ENCODE measurements at places on chromosomes 5 and 9. TPM values are rescaled to one million over a fixed set of nuclear protein-coding genes. Genes with fewer than 3 reads are reported as not detected.
A peak's percentile ranks its signal among the peaks of the same experiment; 100 is the strongest.

Gene FLT4
- 35.5 TPM for total RNA-seq

Gene POLR3G
- not detected for total RNA-seq

Gene NIPAL4
- total RNA-seq, result not detected

Gene DOLPP1
- 1.0 TPM for total RNA-seq

Gene LHX6
- 20.2 TPM for total RNA-seq

DNA sequence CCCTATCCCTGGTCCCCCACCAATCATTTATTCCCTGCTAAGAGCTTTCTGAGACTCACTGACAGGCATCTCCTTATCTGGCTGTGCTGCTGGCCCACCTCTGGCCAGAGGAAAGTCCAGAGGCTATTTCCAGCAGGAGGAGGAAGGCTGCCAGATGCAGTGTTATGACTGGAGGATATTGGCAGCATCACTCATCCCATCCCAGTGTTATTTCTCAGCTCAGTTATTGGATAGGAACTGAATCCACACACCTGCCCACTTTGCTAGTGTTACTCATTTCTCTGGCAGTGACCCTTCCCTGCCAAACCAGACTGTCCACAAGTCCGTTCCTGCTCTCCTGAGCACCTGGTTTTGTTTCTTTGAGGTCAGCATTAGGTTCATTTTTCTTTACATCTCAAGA lies 228.2 kb downstream of the GRIA1 start:
- H3K27ac ChIP-seq, result no peak overlapping the region
- no peak for DNase-seq
- no peaks in the 10 kb centered on the region for H3K27me3 ChIP-seq

DNA sequence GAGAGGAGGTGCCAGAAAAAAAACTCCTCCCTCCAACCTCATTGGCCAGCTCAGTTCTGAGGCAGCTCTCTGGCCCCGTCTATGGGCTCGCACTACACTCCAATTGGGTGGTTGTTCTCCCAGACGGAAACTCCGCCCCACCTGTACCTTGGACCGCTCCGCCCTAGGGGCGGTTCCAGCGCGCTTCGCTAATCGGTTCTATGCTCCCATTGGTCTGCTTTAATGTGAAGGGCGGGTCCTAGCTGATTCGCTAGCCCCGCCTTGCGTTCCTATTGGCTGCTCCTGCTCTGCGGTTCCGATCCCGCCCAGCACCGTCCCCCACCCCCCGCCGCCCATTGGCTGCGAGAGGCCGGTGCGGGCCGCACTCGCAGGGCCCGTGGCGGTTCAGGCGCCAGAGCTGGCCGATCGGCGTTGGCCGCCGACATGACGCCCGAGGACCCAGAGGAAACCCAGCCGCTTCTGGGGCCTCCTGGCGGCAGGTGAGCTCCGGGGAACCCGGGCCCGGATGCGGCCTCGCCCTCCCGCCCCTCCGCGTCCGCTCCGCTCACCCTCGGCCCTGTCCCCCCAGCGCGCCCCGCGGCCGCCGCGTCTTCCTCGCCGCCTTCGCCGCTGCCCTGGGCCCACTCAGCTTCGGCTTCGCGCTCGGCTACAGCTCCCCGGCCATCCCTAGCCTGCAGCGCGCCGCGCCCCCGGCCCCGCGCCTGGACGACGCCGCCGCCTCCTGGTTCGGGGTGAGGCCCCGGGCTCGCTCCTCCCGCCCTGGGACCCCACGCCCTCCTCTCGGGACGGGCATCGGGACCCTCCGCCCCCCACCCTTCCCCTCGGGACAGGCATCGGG lies at the start of gene SLC2A8:
TSS of gene SLC2A8 (plus strand) at position 362 of the 838 bp plus-strand sequence. CDS start at position 424, 62 bp downstream.
- H3K27ac ChIP-seq, result peak within 1 kb of the TSS; percentile 92
- no peaks in the 10 kb centered on the region for H3K27me3 ChIP-seq
- DNase-seq, result peak; percentile 99
- no peaks in the 10 kb centered on the region for H3K36me3 ChIP-seq
- peaks cover 11% of the 10 kb centered on the region for H3K4me1 ChIP-seq
- H3K4me3 ChIP-seq, result peak within 1 kb of the TSS; percentile 74

DNA sequence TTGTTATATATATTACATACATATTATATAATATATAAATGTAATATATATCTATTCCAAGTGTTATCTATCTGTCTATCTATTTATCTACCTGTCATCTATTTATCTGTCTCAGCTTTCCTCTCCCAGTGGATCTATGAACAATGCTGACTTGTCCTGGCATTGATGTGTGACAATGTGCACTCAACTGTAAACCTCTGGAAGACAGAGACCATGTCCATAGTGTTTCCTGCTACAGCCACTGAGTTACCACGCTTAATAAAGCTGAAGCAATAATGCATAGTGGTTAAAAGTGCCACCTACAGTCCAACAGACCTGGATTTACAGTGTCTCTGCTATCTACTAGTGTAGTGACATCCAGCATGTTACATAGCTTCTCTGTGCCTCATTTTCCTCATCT lies 57.2 kb upstream of the TMED7 start:
- H3K27me3 ChIP-seq, result no peaks in the 10 kb centered on the region
- H3K4me1 ChIP-seq, result no peaks in the 10 kb centered on the region
- H3K27ac ChIP-seq, result no peak overlapping the region

GRCh38 chr5:60148366-60148765 lies 254.8 kb upstream of the PDE4D start:
- H3K4me3 ChIP-seq, result no peak overlapping the region
- no peak overlapping the region for H3K27ac ChIP-seq
- no peaks in the 10 kb centered on the region for H3K36me3 ChIP-seq
- H3K4me1 ChIP-seq, result no peaks in the 10 kb centered on the region
- no peak for DNase-seq

- DNase-seq, result no peak
- H3K27ac ChIP-seq, result no peak overlapping the region
- no peaks in the 10 kb centered on the region for H3K27me3 ChIP-seq
- no peak overlapping the region for H3K4me3 ChIP-seq
Measured at GRCh38 chr5:113343343-113343742, 91.4 kb downstream of the TSSK1B start.

DNA sequence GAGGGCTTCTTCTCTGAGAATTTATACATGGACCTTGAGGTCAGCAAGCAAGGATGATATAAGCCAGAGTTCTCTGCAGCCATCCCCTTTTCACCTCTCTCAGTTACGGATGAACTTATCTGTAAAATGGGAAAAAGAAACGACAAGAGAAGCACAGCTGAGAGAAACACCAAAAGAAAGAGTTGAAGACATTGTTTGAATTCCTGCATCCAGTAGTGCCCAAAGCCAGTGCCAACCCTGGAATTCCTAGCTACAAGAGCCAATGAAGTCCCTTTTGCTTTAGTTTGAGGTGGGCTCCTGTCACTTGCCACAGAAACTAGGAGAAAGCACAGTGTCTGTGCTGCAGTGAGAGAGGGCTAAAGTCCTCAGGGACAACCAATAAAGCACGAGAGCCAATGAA lies 6.6 kb upstream of the MOB3B start:
- no peaks in the 10 kb centered on the region for H3K27me3 ChIP-seq
- peaks cover 12% of the 10 kb centered on the region for H3K4me1 ChIP-seq
- peak overlapping the region; percentile 81 for H3K27ac ChIP-seq
- no peak for DNase-seq
- H3K36me3 ChIP-seq, result no peaks in the 10 kb centered on the region
- no peak overlapping the region for H3K4me3 ChIP-seq

DNA sequence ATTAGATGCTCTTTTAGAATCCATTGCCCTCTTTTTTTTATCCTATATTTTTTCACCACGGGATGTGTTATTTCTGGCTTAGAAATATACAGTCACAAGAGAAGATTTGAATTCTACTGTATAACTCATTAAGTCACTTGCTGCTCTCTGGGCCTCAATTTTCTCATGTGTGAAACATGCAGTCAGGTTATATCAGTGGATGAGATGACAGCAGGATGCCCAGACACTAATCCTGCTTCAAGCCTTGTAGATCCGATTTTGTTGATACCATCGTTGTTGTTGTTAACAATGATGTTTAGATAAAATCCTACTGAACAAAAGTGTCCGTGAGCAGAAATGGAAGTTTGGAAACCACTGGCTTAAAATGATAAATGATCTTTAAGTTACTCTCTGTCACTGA lies 421.9 kb upstream of the DMAC1 start:
- H3K27me3 ChIP-seq, result no peaks in the 10 kb centered on the region
- H3K27ac ChIP-seq, result no peak overlapping the region
- H3K4me1 ChIP-seq, result no peaks in the 10 kb centered on the region
- no peak overlapping the region for H3K4me3 ChIP-seq
- no peak for DNase-seq

- no peaks in the 10 kb centered on the region for H3K36me3 ChIP-seq
- H3K4me3 ChIP-seq, result no peak overlapping the region
- no peaks in the 10 kb centered on the region for H3K27me3 ChIP-seq
Measured at GRCh38 chr5:110925398-110925797, 146.1 kb upstream of the TSLP start.

- H3K4me1 ChIP-seq, result no peaks in the 10 kb centered on the region
- H3K36me3 ChIP-seq, result no peaks in the 10 kb centered on the region
- H3K4me3 ChIP-seq, result no peak overlapping the region
- H3K27me3 ChIP-seq, result no peaks in the 10 kb centered on the region
- DNase-seq, result no peak
Measured at GRCh38 chr5:33244441-33245150, 196.2 kb upstream of the TARS1 start.

DNA sequence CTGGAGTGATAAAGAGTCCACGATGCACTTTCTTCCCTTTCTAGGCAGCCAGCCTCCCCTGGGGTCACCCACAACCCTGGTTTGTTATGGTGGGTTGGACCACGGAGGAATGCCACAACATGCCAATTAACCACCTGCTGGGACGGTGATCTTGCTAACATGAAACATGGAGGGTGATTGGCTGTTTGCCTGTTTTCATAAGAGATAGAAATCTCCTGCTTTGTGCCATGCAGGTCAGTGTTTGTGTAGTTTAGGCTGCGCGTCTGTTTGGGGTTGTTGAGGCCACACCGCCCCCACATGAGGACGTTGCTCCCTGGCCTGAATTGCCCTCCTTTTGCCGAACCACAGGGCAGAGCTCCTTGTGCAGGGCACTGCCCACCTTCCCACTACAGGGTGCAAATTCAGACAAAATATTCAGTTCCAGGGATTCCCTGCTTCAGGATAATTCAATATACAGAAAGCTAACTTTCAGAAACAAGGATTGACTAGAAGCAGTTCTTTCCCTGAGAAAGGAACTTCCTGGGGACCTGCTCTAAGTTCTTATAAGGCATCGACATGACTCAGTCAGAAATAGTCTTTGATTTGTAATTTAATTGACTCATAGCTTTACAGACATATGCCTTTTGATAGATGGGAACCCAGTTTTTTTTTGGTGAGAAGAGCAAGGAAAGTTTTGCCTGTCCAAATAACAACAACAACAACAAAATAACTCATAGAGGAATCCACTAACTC lies 427.6 kb downstream of the GADD45G start:
- no peak for DNase-seq
- H3K4me1 ChIP-seq, result no peaks in the 10 kb centered on the region
- no peaks in the 10 kb centered on the region for H3K27me3 ChIP-seq
- H3K27ac ChIP-seq, result no peak overlapping the region
- H3K36me3 ChIP-seq, result no peaks in the 10 kb centered on the region

GRCh38 chr9:111868475-111868874 lies 28.1 kb upstream of the UGCG start:
- H3K27ac ChIP-seq, result no peak overlapping the region
- no peak for DNase-seq
- H3K4me3 ChIP-seq, result no peak overlapping the region
- H3K4me1 ChIP-seq, result no peaks in the 10 kb centered on the region
- H3K27me3 ChIP-seq, result no peaks in the 10 kb centered on the region

DNA sequence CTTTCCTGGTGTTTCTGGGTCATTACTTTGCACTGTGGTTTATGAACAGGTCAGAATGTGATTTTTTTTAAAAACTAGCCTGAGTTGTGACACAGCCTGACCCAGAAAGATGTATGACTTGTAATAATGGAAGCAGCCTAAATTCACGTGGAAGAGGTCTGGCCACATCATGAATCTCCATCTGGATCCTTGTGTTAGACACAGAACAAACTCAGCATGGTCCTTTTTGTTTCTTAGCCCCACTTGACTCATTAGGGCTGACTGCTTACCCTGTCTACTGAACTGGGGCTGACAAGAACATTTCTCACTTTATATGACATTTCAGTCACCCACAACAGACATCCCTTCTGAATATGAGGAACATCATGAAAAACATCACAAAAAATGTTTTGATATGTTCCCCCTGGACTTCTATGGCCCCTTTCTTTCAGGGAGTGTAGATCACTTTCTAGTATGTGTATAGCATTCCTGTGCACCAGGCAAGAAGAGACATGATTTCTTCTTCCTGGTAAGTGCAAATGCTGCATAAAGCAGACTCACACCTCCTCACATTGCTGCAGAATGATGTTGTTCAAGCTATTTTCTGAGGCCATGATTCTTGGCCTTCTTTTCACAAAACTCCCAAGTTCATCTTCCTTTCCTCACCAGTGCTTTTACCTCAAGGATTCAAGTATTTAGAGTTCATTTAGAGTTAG lies 52.3 kb downstream of the ZNF622 start:
- H3K4me3 ChIP-seq, result no peak overlapping the region
- no peaks in the 10 kb centered on the region for H3K36me3 ChIP-seq
- no peak overlapping the region for H3K27ac ChIP-seq
- H3K4me1 ChIP-seq, result no peaks in the 10 kb centered on the region
- no peaks in the 10 kb centered on the region for H3K27me3 ChIP-seq

DNA sequence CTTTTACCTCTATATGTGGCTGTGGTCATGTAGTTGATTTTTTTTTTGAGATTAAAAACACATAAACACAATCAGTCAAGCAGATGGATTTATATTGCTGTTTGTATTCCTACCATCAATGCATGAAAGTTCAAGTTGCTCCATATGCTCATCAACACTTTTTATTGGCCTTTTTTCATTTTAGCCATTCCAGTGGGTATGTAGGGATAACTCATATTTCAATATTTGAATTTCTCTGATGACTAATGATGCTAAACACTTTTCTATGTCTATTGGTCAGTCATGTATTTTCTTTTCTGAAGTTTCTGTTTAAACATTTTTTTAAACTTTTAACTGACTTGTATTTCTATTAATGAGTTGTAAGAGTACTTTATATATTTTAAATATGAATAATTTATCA lies 445.4 kb upstream of the RGMB start:
- no peak for DNase-seq
- H3K4me1 ChIP-seq, result no peaks in the 10 kb centered on the region
- H3K27me3 ChIP-seq, result no peaks in the 10 kb centered on the region

GRCh38 chr9:28539434-28540070 lies 966.3 kb upstream of the C9orf72 start:
- DNase-seq, result no peak
- H3K27me3 ChIP-seq, result no peaks in the 10 kb centered on the region
- no peak overlapping the region for H3K4me3 ChIP-seq
- no peaks in the 10 kb centered on the region for H3K36me3 ChIP-seq

DNA sequence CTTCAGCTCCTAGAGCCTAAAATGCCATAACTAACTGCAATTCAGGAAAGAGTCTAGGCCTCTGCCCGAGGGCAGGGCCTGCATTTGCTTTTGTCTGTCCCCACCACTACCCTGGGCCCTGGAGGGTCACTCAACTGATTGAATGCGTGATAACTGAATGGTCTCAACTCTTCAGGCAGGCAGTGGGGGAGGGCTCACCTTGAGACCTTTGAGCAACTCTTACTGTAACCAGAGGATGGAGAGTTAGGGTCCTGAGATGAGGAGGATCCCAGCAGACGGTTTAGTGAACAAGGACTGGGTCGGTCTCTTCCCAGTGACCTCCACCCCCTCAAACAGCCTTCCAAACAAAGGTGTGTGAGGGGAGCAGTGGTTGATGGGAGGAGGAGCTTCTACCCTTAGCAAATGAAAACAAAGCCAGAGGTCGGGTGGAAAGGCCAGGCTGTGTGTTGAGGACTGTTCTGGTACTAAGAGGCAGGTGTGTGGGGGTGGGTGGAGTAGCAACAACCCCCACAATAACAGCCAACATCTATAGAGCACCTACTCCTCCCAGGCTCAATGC lies 59.4 kb downstream of the CXXC5 start:
- H3K4me1 ChIP-seq, result no peaks in the 10 kb centered on the region
- DNase-seq, result no peak
- H3K36me3 ChIP-seq, result no peaks in the 10 kb centered on the region
- H3K27ac ChIP-seq, result no peak overlapping the region
